ENCODE measurements at places on chromosomes 1 and 21.

GRCh38 chr1:27416387-27417111 lies 24.1 kb downstream of the GPR3 start:
- DNase-seq, result peak; percentile 63

DNA sequence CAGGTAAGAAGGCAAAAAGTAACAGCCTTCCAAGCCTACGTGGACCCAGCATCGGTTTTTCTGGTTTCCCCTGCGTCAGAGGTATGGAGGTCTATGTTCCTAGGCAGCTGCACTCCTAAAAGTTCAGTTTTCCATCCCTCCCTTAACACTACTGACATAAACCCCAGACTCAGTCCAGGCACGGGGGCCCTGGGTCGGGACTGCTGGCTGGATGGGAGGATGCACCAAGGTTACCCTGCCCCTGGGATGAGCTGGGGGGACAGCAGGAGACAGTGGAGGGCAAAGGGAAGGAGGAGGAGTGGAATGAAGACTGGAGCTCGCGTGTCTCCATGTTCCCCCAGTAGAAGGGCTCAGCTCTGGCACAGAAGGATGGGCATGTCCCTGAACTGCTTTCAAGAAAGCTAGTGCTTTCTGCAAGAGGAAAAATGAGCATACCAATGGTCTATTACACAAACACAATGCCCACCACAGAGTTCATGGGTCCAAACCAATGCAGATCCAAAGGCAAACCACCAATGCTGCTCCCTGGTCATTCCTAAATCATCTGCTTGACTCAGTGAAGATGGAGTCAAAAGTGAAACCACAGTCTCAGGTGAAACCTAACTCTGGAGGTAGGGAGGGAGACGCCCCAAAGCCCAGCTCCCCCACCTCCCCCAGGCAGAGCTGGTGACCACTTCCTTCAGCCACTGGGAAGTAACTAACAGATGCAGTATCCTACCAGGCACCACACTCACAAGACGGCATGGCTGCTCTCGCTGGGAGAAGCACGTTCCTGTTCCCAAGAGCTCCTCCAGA lies 54.9 kb downstream of the CD46 start:
- no peak for DNase-seq

GRCh38 chr1:1250786-1251284 lies 4.3 kb upstream of the C1QTNF12 start:
- no peak for DNase-seq

DNA sequence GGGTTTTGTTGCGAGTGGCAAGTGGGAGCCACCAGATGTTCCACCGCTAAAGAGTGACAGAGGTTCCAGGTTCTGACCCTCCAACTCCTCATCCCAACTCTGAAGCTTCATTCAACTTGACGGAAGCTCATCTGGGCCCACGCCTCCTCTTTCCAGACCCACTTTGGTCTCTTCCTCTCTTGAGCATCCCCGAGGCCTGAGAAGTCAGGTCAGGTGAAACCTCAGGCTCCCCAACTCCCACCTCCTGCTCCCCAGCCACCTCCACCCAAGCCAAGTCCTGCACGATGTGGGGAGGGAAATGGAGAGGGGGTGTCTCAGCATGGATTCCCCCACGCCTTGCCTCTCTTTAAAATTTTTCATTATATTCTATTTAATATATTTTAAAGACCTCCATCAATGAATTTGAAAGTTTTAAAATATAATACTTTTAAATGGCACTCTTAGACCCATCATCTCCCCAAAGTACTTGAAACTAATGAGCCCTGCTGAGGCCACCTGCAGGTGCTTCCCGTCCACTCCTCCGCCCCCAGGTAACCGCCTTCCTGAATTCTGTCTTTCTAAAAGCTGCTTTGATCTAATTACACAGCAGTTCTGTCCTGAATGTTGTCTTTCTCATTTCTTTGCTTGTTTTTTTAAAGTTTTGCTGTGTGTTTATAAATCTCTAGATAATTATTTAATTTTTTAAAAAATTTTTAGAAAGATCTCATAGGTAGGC lies 238.1 kb downstream of the KAZN start:
- DNase-seq, result no peak

GRCh38 chr1:245483247-245483646 lies 328.5 kb downstream of the KIF26B start:
- DNase-seq, result no peak

GRCh38 chr1:1613509-1614082 lies 1.7 kb upstream of the MIB2 start:
- no peak for DNase-seq
